ENCODE measurements at places on chromosomes 6 and 20. TPM values are rescaled to one million over a fixed set of nuclear protein-coding genes. Genes with fewer than 3 reads are reported as not detected.

Gene DNAH8
- total RNA-seq, result not detected

Gene BPIFA1
- not detected for total RNA-seq

Gene IL17A
- total RNA-seq, result not detected

Gene TTK
- total RNA-seq, result 14.6 TPM

Gene SIRPD
- not detected for total RNA-seq

Gene SLC24A3
- 6.5 TPM for total RNA-seq

Gene MROH8
- total RNA-seq, result 0.89 TPM

Gene C6orf163
- total RNA-seq, result 0.59 TPM

Gene HUS1B
- 1.7 TPM for total RNA-seq

Gene PRSS35
- total RNA-seq, result 18.7 TPM
